ENCODE measurements at places on chromosomes 5 and 9. TPM values are rescaled to one million over a fixed set of nuclear protein-coding genes. Genes with fewer than 3 reads are reported as not detected.

- no peak for DNase-seq
These were observed 31.0 kb upstream of the DENND1A start for GRCh38 chr9:123960965-123961364.

DNA sequence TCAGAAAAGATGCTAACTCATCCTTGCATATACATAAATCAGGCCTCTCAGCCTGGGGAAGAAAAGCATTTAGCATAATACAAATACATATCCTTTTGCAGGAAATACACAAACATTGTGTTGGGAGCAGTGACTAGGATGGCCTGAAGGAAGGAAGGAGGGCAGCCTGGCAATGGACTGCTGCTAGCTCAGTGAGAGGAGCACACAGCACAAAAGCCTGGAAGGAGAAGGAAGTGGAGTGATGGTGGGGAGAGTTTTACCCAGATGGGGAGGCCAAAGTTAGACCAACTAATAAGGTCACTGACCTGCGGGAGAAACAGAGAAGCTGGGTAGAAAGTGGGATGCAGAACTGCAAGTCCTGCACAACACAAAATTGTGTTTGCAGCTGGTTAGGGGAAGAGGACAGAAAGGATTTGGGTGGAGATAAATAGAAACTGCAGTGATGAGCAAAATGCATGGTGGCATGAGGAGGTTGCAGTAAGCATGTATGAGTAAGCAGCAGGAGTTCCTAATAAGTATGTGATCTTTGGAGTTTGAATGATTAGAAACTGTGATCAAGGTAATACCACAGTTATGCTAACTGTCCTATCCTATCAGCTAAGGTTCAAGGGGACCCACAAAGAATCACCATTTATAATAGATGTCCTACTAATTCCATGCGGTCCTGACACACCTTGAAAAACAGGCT, 39.5 kb downstream of the SEMA6A start:
- no peak for DNase-seq

DNA sequence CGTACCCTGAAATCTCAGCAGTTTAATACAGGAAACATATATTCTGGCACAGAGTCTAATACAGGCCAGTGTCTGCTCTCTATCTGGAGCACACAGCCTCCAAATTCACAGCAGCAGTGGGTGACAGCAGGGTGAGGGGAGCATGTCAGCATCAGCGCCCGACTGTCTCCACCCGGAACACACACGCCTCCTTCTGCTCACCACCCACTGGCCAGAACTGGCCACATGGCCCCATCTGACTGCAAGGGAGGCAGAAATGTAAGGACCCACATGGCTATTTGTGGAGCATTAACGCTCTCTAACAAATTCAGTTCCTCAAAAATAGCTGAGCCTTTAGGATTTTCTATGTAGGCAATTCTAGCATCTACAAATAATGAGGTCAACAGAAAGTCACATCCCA, 24.6 kb downstream of the UBE2QL1 start:
- no peak for DNase-seq

DNA sequence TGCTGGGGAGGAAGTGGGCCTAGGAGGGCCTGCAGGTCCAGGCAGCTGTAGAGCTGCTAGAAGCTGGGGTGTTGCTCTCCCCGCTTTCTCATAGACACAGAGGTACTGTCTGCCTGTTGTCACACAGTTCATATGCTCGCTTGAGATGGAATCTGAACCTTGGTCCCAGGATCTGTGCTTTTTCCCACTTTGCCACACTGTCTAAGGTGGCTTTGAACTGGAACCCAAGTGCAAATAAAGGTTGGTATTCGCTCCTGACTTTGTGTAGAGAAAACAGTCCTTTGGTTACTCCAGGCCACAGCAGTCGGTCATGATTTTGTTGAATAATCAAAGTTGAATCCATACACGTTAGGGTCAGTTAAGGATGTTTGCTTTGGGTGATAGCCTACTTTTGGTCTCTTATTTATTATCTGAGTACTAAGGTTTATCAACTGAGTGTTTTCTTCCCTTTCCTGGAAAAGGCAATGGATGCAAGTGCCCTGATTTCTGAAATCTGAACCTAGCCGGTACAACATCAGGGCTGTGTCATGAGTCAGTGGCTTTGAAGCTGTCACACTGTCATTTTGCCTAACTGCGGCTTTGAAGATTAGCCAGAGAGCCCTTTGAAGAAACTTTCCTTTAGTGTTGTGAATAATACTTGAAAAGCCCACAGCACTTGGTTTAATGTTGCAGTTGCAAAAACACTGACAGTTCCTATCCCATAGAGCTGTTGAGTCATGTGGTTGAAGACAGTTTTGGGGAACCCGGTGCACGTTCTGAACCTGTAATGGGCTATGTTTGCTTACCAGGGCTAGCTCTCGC, 41.3 kb downstream of the HABP4 start:
- DNase-seq = no peak

GRCh38 chr5:158759283-158759682, 340.4 kb downstream of the EBF1 start:
- DNase-seq = no peak

DNA sequence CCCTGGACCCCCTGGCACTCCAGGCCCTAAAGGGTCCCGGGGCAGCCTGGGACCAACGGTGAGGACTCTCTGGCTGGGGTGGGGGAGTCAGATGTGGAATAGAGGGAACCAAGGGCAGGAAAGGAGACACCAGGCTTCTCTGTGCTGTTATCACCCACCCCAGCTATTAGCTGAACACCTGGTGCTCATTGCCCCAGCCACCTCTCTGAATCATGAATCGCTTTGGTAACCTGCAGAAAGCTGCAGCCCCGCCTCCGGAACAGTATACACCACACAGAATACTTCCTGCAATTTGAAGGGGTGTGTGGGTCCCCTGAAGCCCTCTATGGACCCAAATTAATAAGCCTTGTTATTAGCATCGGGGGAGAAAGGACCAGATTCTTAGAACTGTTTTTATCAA, 40.4 kb upstream of the ORM1 start:
- no peak for DNase-seq

DNA sequence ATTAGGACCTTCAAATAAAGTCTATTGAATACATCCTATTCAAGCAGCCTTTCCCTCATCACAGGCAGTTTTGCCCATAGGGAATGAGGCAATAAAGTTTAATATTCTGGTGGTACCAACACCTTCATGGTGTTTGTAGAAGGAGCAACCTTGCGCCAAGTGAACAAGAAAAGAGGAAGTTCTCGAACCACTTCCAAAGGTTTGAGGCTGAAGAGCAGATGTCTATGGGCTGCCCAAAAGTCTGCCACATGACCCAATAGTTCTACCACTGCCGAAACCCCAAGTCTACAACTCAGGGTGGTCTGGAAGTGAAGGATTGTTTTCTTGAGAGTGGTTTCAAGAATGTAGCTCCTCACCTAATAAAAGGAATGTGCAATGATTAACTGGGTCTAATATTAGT, 123.1 kb downstream of the NPR3 start:
- no peak for DNase-seq

ADAMTS6 gene
- 1.4 TPM for total RNA-seq

ZDHHC11 gene
- total RNA-seq = 11.9 TPM

SLC38A9 gene
- total RNA-seq = 19.3 TPM

Data from activated T-helper 2 cell treated with anti-CD3 and anti-CD28 coated beads, Interferon-gamma antibody, Interleukin-2, Interleukin-4, amounts not matched to agents 10 μg/mL and 5 μg/mL and 100 μg/mL, durations not matched to agents 14 hours and 24 hours and 36 hours (primary cell).